ENCODE measurements at places on chromosomes 11 and 22.

DNA sequence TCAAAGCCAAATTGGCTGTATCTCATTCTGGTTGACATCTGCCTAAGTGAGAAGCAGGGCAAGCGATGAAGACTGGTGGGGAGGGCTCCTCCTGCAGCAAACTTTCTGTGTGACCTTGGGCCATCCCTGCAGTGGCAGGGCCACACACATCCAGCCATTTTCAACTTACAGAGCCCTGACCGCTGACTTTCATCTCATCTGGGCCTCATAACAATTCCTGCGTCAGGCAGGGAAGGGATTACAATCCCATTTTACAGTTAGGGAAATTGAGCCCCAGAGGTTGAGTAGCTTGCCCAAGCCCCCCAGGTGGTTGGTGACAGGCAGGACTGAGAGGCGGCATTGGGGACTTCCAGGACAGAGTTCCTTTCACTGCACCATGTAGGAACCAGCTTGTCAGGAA lies 21.9 kb downstream of the TPBGL start:
- DNase-seq, result no peak

- no peak for DNase-seq
These were observed 2.5 kb downstream of the KCTD17 start for GRCh38 chr22:37054056-37054395.

DNA sequence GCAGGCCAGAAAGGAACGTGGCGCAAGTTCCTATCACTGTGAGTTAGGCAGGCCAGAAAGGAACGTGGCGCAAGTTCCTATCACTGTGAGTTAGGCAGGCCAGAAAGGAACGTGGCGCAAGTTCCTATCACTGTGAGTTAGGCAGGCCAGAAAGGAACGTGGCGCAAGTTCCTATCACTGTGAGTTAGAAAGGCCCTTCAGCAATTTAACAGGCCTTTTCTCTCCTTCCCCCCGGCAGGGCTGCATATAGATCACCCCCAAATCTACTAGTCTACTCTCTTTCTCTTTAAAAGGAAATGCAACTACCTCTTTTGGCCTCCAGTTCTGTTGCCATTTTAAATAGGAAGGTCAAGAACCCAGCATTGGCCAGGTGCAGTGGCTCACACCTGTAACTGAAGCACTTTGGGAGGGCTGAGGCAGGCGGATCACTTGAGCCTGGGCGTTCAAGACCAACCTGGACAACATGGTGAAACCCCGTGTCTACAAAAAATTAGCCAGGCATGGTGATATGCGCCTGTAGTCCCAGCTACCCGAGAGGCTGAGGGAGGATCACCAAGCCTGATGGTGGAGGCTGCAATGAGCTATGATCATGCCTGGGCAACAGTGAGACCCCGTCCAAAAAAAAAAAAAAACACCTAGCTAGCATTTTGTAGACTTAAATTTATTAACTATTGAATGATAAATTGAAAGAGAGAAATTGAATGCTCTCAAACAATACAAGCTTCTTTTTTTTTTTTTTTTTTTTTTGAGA lies 14.9 kb downstream of the FAM118B start:
- no peak for DNase-seq

DNA sequence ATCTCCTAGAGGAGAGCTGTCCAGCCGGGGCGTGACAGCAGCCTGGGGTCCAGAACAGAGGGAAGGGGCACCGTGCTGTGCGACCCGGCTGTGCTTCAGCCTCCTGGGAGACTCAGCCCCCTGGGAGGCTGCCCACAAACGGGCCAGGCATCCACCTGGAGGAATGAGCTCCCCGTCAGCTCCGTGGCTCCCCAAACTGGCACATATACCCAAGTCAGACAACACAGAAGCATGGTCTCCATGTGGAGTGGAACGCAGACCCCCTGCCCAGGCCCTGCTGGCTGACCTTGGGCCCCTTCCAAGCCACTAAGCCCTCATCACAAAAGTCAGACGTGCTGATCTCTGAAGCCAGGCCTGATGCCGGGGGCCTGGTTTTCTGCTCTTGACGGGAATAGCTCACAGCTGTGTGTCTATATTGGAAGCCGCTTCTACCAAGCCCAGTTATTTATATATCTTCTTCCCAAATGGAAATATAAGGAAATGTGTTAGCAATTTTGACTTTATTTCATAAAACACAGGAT lies 91.7 kb downstream of the BRD1 start:
- DNase-seq, result no peak

Measured in activated naive CD8-positive, alpha-beta T cell treated with anti-CD3 and anti-CD28 coated beads for 36 hours (primary cell).